ENCODE measurements at places on chromosomes 5 and 9. TPM values are rescaled to one million over a fixed set of nuclear protein-coding genes. Genes with fewer than 3 reads are reported as not detected.

DNA sequence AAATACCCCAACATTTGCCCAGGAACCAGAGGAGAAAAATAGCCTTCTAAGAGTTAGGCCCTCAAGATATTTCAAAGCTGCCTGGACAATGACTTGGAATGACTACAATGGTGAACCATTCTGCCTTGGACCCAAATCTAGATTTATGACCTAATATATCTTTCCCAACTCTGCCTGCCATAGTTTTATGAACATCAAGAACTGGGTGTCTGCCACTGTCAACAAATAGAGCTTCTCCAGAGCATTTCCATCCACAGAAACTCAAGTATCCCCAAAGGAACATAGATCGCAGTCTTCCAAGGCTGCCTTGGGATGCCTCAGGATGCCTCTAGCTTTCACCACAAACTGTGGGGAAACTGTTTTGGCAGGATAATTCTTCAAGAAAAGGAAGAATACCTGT, 48.2 kb upstream of the NFIB start:
- H3K4me1 ChIP-seq: no peaks in the 10 kb centered on the region
- no peak for DNase-seq
- no peak overlapping the region for H3K27ac ChIP-seq
- no peaks in the 10 kb centered on the region for H3K36me3 ChIP-seq
- H3K4me3 ChIP-seq: no peak overlapping the region

DNA sequence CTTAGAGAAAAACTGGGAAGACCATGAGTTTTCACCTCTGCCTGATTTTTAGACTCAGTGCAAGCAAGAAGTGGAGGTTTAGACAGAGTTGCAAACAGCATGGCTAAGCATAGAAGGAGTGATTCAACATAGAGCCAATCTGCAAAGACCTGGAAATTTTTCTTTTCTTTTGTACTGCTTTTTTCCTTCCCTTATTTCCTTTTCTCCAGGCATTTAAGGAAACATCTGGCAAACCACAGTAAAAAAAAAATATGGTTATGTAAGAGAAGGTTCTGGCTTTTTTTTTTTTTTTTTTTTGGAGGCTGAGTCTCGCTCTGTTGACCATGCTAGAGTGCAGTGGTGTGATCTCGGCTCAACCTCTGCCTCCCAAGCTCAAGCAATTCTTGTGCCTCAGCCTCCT, 16.6 kb upstream of the DCAF12 start:
- H3K27me3 ChIP-seq: no peaks in the 10 kb centered on the region
- no peak for DNase-seq
- H3K4me3 ChIP-seq: no peak overlapping the region
- H3K27ac ChIP-seq: no peak overlapping the region

TOR1B gene
- total RNA-seq: 29.4 TPM

DND1 gene
- 31.8 TPM for total RNA-seq

DNA sequence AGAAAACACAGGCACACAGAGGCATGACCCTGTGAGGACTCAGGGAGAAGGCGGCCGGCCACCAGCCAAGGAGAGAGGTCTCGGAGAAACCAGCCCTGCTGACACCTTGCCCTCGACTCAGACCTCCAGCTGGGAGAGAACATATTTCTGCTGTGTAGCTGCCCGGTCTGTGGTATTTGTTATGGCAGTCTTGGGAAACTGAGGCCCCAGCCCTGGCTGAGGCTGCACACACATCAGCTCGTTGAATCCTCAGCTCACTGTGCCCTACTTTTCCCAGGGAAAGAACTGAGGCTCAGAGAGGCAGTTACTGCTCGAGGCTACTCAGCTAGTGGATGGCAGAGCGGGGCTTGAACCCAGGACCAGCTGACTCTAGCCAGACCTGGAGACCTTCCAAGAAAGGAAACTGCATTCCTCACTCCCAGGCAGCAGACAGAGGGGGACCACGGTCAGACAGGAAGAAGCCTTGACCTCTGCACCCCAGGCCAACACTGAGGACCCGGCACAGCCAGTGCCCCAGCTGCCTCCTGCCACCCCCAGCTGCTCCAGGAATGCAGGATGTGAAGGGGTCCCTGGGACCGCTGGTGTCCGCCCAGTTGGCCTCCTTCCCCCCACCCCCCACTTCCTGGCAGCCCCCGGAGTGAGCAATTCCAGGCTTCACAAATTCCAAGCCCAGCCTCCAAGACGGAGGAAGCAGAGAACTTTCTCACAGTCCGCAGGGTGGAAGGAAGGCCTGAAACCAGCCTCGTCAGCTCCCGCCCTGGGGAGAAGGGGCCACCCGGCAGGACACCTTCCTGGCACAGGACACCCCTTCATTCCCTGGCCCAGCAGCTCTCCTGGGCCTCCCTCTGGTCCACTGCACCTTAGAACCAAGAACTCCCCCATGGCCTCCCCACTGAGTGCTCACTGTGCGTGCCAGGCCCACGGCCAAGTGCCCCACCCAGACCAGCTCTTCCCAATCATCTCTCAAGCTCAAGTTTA, 69.9 kb downstream of the LRSAM1 start:
- peak overlapping the region; percentile 77 for H3K27ac ChIP-seq
- no peaks in the 10 kb centered on the region for H3K27me3 ChIP-seq
- no peaks in the 10 kb centered on the region for H3K36me3 ChIP-seq
- H3K4me3 ChIP-seq: no peak overlapping the region
- DNase-seq: peak; percentile 84

GRCh38 chr5:135655468-135655815, 76.7 kb upstream of the CXCL14 start:
- no peak for DNase-seq
- no peak overlapping the region for H3K4me3 ChIP-seq
- no peaks in the 10 kb centered on the region for H3K36me3 ChIP-seq

KCNV2 gene
- total RNA-seq: 4.3 TPM

GRCh38 chr9:2317591-2317990, 302.4 kb downstream of the SMARCA2 start:
- H3K36me3 ChIP-seq: no peaks in the 10 kb centered on the region
- no peak overlapping the region for H3K4me3 ChIP-seq
- no peaks in the 10 kb centered on the region for H3K4me1 ChIP-seq
- no peak for DNase-seq

- peak; percentile 9 for DNase-seq
- H3K36me3 ChIP-seq: no peaks in the 10 kb centered on the region
- H3K4me1 ChIP-seq: no peaks in the 10 kb centered on the region
Observed at GRCh38 chr9:121788686-121789366, 137.4 kb downstream of the DAB2IP start.

GRCh38 chr5:176822793-176823481, 12.6 kb downstream of the UNC5A start:
- no peak for DNase-seq
- no peak overlapping the region for H3K4me3 ChIP-seq
- no peaks in the 10 kb centered on the region for H3K36me3 ChIP-seq
- no peaks in the 10 kb centered on the region for H3K4me1 ChIP-seq
- no peaks in the 10 kb centered on the region for H3K27me3 ChIP-seq
